Stimulated activated CD4-positive, alpha-beta T cell treated with anti-CD3 and anti-CD28 coated beads, Interleukin-1b, Interleukin-23, amount 100 ng/mL, for 1 hour (primary cell): ENCODE measurements at places on chromosomes 2 and 18.

- DNase-seq, result no peak
Observed at GRCh38 chr18:54772056-54772455, 56.2 kb upstream of the RAB27B start.

DNA sequence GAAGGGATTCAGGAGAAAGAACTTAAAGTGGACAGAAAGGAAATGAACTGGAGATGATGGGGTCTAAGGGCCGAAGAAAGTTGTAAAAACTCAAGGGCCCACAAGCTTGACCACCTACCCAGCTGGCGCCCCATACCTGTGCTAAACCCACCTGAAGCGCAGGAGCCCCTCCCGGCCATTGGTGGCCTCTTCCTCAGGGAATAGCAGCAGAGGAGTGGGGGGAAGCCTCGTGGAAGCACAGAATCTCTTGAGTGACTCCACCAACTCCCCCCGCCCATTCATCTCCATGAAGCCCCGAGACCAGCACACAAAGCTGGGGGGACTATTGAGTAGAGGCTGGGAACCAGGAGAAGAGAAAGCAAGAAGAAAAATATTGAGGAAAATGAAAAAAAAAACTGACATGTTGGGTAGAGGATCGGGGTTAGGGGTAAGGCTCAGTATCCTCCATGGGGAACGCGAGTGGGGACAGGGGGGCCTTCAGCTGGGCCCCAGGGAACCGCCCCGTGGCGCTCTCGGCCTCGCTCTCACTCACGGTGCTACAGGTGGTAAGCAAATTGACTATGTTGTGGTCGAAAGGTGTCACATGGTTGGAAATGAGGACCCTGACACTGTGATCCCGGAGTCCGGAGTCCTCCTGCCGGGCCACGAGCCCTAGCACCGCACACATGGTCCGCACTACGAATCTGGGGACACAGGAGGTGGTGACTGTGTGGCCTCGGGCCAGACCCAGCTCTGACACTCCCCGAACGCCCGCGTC lies 728 bp downstream of the AUP1 start:
- no peak for DNase-seq

GRCh38 chr2:190318931-190319554 lies 583 bp downstream of the HIBCH start:
- DNase-seq, result no peak

DNA sequence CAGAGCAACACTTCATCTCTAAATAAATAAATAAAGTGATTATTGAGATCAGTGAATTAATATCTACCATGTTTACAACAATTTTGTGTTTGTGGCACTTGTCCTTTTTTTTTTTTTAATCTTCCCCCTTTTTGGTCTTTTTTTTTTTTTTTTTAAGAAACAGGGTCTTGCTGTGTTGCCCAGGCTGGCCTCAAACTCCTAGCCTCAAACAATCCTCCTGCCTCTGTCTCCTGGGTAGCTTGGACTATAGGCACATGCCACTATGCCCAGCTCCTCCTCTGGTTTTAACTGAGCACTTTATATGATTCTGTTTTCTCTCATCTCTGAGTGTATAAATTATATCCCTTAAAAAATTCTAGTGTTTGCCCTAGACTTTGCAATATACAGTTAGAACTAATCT lies 30.3 kb downstream of the SLC4A5 start:
- DNase-seq, result no peak
